Activated CD4-positive, alpha-beta T cell treated with anti-CD3 and anti-CD28 coated beads, Interleukin-2, amount 50 U/mL, for 16 hours (primary cell): ENCODE measurements at places on chromosomes 6 and 20.
A peak's percentile ranks its signal among the peaks of the same experiment; 100 is the strongest.

DNA sequence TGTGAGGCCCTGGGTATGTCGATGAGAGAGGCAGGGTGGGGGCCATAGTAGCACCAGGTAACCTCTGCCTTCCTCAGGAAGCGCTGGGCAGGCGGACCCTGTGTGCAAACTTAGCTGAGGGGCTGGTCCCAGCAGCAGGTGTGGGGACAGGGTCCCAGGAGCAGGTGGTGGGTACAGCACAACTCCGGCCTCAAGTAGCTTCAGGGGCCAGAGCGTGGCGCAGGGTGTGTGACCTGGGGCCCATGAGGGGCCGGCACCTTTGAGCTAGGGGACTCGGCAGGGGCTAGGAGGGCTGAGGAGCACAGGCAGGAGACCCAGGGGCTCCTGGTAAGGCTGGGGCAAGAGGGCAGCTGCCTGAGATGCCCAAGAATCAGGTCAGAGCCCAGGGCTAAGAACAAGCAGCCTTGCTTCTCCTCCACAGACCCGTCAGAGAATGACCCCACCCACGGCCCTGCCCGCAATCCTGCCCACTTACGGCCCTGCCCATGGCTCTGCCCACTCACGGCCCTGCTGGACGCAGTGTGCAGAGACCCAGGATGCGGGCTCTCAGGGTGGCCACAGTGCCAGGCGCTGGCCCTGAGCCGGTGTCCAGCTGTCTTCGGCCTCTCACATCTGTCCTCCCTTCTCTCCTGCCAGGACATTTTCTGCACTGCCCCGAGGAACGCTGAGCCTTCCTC is 30.9 kb downstream of the CHRNA4 start:
- no peak for DNase-seq

GRCh38 chr6:160507420-160507819 is 156.7 kb downstream of the LPA start:
- no peak for DNase-seq

- no peak for DNase-seq
Measured at GRCh38 chr20:53040693-53041589, 68.8 kb downstream of the TSHZ2 start.

GRCh38 chr6:75283907-75284631 is 523 bp downstream of the TMEM30A start:
- DNase-seq: peak; percentile 18

GRCh38 chr20:50921803-50922501 is 9.3 kb downstream of the ADNP start:
- no peak for DNase-seq

- DNase-seq: no peak
Measured at GRCh38 chr20:60481743-60482133, 523.5 kb downstream of the CDH26 start.

DNA sequence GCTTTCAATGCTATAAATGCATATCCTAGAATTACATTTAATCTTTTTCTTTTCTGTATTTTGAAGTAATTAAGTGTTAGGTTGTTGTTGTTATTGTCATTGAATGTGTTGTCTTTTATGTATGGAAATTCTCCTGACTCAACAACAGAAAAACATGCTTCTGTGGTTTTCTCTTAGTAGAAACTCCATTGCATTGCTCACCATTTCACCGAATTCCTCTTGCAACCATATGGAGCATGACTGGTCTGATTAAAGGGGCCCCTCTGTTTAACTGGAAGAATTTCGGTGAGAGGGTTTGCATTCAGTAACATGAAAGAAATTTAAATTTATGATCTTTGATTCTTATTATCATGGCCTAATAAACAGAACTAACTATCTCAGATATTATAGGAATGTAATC is 454.3 kb upstream of the JARID2 start:
- no peak for DNase-seq

DNA sequence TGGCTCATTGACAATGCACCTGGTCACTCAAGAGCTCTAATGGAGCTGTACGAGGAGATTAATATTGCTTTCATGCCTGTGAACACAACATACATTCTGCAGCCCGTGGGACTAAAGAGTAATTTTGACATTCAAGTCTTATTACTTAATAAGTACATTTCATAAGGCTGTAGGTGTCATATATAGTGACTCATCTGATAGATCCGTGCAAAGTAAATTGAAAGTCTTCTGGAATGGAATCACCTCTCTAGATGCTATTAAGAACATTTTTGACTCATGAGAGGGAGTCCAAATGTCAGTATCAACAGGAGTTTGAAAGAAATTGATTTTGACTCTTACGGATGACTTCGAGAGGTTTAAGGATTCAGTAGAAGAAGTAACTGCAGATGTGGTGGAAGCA is 267.9 kb downstream of the CLVS2 start:
- DNase-seq: no peak

- DNase-seq: no peak
Measured at GRCh38 chr20:63590218-63591146, 16.4 kb upstream of the HELZ2 start.

DNA sequence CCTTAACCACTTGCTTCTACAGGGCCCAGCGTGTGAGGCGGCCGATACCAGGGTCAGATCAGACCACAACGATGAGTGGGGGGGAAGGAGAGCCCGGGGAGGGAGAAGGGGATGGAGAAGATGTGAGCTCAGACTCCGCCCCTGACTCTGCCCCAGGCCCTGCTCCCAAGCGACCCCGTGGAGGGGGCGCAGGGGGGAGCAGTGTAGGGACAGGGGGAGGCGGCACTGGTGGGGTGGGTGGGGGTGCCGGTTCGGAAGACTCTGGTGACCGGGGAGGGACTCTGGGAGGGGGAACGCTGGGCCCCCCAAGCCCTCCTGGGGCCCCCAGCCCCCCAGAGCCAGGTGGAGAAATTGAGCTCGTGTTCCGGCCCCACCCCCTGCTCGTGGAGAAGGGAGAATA is 2.8 kb downstream of the RING1 start:
- no peak for DNase-seq

GRCh38 chr6:156109713-156110112 is 654.1 kb upstream of the NOX3 start:
- DNase-seq: no peak

DNA sequence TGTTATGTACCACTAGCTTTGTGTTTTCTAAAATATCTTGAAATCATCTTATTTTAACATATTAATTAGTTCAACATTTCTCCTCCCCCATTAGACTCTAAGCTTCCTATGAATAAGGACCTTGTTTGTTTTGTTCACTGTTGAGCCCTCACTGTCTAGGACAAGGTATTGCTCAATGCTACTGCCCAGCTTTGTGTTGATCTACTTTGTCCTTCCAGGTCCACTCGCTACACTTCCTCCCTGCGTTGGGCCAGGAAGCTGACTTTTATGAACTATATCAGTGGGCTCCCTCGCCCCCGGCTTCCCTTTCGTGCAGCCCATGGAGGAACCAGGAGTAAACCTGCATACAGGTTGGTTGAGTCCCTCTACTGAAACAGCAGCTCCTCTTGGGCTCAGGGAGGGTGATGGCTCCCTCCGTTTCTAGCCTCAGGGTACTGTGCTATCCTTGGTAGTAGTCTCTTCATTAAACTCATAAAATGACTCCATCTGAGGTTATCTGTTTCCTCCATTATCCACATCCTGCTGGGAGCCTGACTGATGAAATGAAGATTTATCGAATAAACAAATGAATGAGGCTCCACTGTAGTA is 272.5 kb downstream of the CLIC5 start:
- no peak for DNase-seq

DNA sequence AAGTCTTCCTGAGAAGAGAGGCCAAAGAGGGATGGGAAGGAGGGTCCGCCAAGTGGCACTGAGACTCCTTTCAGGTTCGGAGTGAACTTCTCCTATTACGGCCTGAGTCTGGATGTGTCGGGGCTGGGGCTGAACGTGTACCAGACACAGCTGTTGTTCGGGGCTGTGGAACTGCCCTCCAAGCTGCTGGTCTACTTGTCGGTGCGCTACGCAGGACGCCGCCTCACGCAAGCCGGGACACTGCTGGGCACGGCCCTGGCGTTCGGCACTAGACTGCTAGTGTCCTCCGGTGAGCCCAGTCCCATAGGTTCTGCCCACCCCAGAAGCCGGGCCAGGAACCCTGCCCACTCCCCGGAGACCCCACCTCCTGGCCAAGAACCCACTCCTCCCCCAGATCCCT is 4.1 kb downstream of the SLC22A7 start:
- DNase-seq: no peak
